Activated T-helper 1 cell treated with Interleukin-2 at 50 U/mL for 16 hours (primary cell): ENCODE measurements at places on chromosomes 4 and X.

DNA sequence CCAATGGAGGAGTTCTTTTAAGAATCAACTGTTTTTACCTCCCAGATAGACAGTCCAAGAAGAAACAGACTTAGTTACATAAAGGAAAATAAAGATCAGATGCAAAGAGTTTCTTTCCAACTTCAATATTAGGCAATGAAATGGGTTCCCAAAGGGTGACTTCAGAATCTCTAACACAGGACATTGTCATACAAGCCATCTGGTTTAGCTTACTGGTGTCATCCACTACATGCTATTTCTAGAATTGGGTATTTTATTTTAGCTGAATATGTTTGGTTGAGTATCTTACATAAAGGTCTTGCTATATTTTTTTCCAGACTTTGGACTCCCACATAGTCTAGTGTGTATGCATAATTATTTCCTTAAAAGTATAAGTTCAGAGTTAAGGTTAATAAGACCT is 162.1 kb upstream of the SLC7A11 start:
- no peak for DNase-seq

DNA sequence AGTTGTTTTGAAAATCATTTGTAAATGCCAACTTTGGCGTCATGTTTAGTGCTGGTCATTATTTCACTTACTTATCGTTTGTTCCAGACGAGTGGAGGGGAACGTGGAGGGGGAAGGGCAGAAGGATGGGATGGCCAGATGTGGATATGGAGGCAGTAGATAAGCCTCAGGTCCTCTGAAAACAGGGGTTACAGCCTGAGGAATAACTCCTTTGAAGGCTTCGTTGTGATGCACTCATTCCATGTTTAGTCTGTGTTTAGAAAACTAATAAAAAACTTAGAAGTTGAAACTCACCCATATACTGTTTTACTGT is 1.1 kb downstream of the MOB1B start:
- no peak for DNase-seq

GRCh38 chrX:2664502-2664901 is 26.6 kb upstream of the CD99 start:
- DNase-seq = no peak

- no peak for DNase-seq
Observed at GRCh38 chr4:55303760-55304165, 42.3 kb upstream of the SRD5A3 start.

- DNase-seq = no peak
Observed at GRCh38 chr4:5895287-5895686, 2.4 kb upstream of the CRMP1 start.
